NCI-H1436 (cell line): ENCODE measurements at places on chromosomes 1 and 21.
A peak's percentile ranks its signal among the peaks of the same experiment; 100 is the strongest.

GRCh38 chr21:42790520-42791065, 88.7 kb downstream of the WDR4 start:
- no peak for DNase-seq

- DNase-seq: no peak
These were observed 31.2 kb downstream of the KCNK2 start for GRCh38 chr1:215113776-215114153.

- no peak for DNase-seq
These were observed 8.8 kb downstream of the PRXL2B start for GRCh38 chr1:2595261-2595811.

- DNase-seq: peak; percentile 88
These were observed 89.5 kb downstream of the ZC3H11B start for GRCh38 chr1:219523411-219523810.

DNA sequence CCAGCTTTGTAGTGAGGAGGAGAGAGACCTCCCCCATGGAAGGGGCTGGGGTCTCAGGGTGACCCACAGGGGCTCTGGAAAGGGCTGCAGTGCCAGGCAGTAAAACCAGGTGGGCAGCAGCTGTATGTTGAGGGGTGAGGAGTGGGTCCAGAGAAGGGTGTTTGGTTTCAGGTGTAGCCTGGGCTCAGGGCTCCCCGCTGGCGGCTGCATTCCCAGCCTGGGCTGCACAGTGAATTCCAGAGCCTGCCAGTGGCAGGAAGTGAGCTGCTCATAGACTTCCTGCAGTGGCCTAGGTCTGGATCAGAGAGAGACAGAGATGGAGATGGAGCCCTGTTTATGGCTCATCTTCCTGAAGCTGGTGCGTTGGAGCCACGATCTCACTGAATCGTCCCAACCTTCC, 356.4 kb downstream of the PTPRU start:
- DNase-seq: no peak

- no peak for DNase-seq
These were observed 9.9 kb upstream of the RSRP1 start for GRCh38 chr1:25257196-25257595.

DNA sequence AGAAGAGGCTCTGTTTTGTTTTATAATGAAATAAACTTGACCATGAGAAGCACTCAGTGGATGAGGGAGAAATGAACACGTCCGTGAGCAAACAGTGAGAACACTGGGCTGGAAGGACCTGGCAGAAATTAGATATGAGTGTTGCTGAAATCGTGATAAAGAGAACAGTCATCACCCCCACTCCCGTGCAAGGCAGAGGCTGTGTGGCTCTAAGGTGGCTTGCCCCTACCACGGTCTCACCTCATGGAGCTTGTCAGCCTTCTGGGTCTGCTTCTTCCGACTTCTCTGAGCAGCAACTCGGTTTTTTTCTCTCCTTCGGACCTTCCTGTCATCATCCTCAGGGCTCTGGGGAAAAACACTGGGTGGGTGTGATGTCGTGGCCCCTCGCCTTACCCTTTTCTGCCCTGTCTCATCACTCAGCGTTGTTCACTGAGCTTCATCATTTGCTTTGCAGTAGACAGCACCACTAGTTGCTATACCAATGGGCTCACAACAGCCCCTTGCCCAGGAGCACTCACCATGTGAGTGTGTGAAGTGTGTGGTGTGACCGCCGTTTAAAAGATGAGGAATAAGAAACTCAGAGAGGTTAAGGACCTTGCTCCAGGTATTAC, 2.8 kb downstream of the BATF3 start:
- no peak for DNase-seq

DNA sequence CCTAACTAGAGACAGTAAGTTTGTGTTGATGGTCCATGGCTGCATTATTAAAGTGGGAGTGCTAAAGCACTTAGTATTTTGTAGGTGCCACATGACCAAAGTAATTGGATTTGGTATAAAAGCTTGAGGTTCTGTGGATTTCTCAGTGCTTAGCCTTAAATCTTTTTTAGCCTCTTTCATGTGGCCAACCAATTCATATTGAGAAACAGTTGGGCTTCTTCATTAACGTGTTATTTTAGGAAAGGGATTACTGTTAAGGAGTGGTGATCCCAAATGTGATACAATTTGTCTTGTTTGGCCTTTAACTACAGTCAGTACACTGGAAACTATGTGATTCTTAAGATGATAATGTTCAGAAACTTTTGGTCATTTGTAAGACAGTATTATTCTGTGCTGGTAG, 25.5 kb downstream of the MAN1A2 start:
- no peak for DNase-seq
